ENCODE measurements at places on chromosomes 1 and 21.

- no peak for DNase-seq
Observed at GRCh38 chr1:202815120-202815519, 4.4 kb downstream of the PCAT6 start.

DNA sequence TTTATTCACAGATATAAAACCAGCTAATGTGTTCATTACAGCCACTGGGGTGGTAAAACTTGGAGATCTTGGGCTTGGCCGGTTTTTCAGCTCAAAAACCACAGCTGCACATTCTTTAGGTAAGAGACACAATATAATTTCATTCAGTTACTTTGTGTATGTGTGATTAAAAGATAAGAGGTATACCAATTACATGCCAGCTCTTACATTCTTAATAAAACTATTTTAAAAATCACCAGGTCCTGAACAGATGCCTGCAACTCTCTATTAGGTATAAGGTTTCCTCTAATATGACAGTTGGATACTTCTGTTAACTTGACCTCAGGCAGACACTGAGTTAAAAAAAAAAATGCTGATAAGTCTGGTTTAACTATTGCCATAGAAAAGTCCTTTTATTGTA, 122.1 kb downstream of the NEK7 start:
- DNase-seq: no peak

- peak; percentile 34 for DNase-seq
Observed at GRCh38 chr1:177976596-177976995, 6.7 kb upstream of the SEC16B start.

GRCh38 chr1:107867897-107868296, 97.1 kb downstream of the VAV3 start:
- no peak for DNase-seq

DNA sequence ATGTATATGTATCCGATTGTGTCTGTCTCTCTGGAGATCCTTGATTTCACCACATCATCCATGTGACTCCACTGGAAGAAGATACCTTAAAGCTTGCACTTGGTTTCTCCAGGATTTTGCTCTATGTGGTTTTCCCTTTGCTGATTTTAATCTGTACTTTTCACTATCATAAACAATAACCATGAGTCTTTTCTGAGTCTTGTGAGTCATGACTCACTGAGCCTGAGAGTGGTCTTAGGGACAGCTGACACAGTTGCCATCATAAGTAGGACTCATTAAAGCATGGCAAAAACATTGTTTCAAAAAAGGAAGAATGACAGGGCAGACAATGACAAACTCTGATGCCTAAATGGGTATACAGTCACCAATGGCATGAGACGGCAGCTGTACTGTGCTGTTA, 226.2 kb downstream of the AKT3 start:
- peak; percentile 60 for DNase-seq

DNA sequence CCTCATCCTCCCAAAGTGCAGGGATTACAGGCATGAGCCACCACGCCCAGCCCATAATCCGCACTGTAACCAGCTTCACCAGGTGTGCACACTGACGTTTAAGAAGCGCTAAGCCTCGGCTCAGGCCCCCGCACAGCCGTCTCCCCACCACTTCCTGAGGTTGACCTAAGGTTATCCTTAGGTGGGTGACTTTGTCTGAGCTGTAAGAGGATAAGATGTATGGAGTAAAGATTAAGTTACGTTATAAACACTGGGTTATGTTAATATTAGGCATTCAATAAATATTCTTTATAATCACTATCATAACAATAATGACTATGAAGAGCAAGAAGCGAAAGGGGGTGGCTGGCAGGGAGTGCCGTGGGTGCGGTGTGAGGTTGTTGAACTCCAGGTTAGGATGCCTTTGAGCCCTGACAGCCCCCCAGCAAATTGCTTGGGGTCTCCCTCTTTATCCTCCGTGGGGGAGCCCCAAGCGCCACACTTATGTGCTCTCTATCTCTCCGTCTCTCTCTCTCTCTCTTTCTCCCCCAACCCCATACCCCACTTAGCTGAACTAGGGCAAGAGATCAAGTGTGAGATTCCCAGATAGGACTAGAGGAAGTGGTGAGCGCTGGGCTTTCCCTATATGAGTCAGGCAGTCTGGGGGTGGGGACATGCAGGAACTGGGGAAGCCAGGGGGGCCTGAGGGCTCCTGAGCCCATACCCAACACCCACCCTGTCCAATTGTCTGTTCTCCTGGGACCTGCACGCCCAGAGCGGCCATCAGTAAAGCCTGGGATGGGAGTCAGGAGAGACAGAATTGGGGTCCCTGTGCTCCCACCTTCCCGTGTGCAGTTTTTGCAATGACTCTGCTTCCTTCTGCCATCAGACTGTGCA, 7.6 kb downstream of the EFHD2 start:
- peak; percentile 74 for DNase-seq

DNA sequence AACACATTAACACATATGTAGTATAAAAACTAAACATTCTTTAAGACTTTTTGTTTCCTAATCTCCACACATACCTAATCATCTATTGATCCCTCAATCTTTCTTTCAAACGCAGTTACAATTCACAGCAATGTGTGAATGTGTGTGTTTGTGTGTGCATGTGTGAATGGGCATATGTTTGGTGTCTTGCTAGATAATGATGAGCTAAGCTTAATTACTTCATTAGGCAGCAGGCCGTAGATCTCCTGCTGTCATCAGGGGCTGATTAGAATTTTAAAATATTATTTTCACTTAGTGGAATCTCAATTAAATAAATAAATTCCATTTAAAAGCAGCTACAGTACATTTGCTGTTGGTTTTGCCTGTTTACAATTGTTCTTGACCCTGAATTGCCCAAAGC, 187.8 kb upstream of the LHX8 start:
- no peak for DNase-seq

GRCh38 chr21:21463456-21463855, 465.2 kb downstream of the NCAM2 start:
- no peak for DNase-seq

- no peak for DNase-seq
Observed at GRCh38 chr1:56993475-56993874, 27.7 kb upstream of the C8B start.

DNA sequence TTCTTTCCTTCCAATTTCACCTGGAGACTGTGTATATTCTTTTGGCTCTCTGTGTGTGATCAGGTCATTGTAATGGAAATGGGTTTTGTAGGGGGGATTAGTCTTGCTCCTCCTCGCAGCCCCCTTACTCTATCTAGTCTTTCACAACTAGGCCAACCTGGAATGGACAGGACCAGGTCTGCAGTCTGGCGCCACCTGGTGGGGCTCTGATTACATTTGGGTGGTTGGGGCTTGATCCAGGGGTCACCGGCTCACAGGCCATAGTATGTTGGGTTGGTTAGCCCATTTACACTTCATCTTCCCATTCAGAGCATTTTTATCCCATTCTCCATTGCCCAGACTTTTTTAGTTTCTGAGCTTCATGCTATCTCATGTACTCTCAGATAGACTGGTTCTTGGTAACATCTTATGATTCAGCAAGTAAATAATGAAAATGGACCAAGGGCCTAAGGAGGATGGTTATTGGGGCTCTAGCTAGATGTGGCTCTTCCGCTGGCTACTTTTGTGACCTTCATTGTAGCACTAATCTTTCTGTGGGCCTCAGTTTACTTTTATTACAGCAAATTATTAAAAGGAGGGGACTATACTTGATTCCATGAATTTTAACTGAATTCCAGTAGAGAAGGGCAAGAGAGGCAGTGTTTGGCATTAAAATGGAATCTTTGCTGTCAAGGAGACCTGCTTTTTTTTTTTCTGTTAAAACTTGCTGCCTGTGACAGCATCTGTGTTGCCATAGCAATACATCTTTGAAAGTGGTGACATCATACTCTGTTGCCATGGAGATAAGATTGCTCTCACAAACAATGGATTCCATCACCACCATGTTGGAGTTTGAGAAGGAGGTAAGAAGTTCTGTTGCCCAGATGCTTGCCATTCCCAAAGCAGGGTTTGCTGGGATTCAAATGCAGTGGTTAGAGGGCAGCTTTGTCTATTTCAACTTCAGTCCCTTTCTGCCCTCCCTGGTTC, 150.1 kb downstream of the PLXNA2 start:
- peak; percentile 55 for DNase-seq

DNA sequence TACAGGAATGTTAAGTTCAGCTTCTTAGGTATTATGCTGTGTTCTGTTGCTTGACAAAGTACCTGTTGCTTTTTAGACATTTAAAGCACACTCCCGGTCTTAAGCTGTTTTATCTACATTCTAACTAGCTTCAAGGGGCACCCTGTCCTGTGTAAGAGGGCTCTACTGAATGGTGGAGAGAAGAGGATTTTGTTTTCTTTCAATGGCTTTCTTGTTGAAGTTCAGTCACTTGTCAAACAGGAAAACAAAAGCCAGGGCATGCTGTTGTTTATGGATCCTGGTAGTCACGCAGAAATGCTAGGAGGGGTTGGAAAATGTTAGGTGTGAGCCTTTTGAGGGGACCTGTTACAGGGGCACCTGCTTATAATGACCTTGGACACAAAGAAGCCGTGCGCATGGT, 30.7 kb downstream of the PGM1 start:
- DNase-seq: no peak

GRCh38 chr1:27113861-27114260, 41.1 kb downstream of the SLC9A1 start:
- DNase-seq: no peak
